ENCODE measurements at places on chromosomes 3 and 15.

DNA sequence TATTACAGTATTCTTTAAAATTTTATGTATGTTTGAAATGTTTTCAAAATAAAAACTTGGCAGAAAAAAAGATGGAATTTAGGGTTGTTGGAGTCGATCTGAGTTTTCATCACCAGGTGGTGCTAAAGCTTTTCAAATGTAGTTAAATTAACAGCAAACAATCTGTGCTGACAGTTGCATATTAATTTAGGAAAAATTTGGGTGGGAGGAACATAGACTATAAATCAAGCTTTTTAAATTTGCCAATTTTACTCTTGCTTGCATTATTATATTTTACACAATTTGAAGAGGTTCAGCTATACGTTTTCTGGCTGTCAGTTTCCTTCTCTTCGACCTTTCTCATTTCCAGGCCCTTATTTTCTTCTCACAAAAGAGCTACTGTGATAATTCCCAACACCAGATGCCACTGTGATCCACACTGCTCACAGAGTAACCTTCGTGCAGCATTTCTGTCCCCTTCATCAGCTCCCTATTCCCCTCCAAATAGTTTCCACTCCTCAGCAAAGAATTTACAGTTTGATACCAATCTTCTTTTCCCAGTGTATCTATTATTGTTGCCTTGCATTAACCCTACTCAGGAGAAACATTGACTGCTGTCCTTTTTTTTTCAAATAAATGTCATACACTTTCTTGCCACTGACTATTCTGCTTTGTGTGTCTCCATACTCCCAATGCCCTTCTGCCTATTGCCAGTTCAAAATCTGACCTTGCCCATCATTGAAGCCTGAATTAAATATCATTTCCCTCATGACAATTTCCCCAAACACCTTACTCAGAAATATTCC is 53.4 kb upstream of the EIF5A2 start:
- no peak for DNase-seq

GRCh38 chr15:40902605-40903561 is 8.6 kb downstream of the VPS18 start:
- no peak for DNase-seq

DNA sequence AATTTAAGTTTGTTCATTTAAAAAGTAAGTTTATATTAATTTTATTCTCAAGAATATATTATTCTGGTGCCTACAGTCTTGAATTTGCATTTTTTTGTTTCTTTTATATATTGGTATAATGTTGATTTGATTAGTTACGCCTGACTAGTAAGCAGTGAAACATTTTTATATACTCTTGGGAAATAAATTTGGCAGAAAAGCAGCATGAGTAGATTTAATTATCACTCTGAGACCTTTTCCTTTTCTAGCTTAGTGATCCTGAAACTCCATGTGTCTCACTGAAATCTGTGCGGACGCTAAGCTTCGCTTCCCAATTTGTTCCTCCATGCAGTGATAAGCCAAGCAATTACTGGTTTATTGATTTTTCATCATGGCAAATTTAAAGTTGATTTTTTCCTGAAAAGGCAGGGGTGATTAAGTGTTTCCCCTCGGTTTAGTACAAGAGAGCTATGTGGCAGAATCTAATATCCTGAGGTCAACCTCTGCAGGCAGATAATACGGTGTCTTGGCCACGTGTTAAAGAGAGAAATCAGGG is 87.2 kb upstream of the MLF1 start:
- no peak for DNase-seq

GRCh38 chr15:38351466-38351865 is 98.8 kb downstream of the SPRED1 start:
- no peak for DNase-seq

DNA sequence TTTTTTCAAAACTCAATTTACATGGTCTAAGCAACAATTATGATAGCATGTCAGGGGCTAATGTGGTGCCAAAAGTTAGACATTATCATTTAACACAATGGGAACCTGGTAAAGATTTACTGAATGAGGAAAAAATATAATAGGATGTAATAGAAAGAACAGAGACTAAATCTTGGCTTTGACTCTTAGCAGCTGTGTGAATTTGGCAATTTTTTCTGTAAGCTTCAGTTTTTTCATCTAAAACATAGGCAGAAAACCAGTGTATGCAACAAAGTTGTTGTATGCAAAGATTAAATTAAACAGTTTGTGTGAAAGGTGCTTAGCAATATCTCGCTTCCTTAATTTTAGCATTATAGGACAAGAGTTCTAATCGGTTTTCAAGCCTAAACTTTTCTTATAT is 57.6 kb downstream of the ZBTB20 start:
- DNase-seq, result no peak

- no peak for DNase-seq
Observed at GRCh38 chr15:101045236-101045646, 126.1 kb downstream of the LRRK1 start.

DNA sequence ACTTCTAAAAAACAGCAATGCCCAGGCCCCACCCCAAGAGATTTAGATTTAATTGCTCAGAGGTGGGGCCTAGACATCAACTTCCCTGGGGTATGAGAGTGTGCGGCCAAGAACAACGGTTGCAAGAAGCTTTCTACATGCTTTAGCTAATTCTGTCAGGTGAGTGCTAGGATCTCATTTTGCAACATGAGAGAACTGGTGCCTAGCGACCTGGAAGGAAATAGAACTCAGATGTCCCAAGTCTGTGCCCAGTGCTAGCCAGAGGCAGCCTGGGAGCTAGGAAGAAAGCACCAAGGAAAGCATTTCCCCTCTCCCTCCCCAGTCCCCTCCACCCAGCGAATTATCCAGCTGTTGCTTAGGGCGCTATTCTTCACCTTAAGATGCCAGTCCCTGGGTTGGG is 22.9 kb upstream of the HRH1 start:
- DNase-seq, result no peak

DNA sequence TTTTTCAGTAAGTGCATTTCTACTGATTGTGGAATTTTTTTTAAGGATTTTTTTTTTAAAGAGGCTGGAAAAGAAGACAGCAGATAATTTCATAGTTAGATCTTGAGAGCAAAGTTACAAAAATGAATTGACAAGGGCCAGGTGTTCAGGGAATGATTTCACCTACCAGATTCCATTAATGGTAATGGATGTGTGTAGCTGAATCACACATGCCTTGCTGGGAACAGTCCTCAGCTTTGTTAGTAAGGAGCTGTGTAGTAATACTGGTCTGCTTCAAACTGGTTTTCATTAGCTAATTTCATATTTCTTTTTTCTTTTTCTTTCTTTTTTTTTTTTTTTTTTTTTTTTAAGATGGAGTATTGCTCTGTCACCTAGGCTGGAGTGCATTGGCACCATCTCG is 16.0 kb downstream of the NR1D2 start:
- DNase-seq, result no peak

DNA sequence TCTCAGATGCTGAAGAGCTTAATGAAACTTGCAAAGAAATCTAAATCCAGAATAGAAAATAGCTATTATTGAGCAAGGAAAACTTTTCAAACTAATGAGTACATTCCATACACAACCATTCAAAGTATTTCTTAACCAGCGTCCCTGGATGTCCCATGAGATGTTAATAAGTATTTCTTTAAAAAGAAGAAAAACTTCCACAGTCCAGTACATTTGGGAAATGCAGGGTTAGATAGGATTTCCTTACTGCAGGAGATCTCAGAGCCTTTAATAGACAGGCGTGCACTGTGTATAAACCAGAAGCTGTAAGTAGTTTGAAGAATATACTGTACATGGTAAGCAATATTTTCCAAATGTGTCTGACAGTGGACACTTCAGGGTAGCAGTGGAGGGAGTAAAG is 29.6 kb upstream of the BHLHE40 start:
- DNase-seq, result no peak

DNA sequence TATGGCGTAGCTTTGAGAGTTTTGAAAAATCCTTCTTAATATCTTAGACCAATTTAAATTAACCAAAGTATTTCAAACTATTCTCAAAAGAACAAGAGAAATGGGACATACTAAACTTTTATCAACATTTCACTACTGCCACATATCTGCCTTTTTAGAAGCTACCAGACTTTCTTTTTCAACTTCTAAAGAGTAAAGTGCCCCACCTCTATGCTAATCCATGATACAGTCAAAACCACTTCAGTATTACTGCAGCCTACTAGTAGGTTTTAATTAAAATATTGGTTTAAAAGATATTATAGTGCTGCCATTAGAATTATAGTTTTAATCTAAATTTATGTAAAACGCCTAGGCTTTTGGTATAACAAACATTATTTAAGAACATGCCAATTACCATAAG is 15.1 kb downstream of the HERC1 start:
- DNase-seq, result no peak

DNA sequence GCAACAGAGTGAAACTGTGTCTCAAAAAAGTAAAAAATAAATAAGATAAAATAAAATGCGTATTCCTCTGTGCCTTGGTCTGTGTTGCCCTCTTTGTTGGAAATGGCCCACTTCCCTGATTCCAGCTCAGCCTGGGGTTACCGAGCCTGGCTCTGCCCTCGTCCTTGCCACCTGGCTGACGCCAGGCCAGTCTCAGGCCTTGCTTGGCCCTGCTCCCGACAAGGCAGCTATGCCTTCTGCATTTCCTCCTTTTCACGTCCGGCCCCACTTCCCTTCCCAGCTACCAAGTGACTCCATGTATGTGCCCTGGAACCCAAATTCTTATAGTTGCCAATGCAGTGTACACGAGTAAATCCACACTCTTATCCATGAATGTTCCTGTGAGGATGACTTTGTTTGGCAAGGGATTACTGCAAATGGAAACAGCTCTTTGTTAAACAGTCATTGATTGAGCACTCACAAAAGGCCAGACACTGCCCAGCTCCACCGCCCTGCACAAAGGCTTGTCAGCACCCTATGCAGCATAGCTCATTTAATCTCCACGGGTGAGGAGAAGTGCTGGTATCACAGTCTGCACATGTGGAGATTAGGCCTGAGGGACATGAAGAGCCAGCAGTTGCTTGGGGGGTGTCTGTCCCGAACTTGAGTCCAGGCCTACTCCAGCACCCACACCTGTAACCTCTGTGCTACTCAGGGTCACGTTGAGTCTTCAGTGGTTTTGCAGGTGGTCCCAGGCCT is 25.1 kb downstream of the SPSB4 start:
- no peak for DNase-seq

GRCh38 chr3:59163953-59164352 is 114.1 kb upstream of the CFAP20DC start:
- no peak for DNase-seq

DNA sequence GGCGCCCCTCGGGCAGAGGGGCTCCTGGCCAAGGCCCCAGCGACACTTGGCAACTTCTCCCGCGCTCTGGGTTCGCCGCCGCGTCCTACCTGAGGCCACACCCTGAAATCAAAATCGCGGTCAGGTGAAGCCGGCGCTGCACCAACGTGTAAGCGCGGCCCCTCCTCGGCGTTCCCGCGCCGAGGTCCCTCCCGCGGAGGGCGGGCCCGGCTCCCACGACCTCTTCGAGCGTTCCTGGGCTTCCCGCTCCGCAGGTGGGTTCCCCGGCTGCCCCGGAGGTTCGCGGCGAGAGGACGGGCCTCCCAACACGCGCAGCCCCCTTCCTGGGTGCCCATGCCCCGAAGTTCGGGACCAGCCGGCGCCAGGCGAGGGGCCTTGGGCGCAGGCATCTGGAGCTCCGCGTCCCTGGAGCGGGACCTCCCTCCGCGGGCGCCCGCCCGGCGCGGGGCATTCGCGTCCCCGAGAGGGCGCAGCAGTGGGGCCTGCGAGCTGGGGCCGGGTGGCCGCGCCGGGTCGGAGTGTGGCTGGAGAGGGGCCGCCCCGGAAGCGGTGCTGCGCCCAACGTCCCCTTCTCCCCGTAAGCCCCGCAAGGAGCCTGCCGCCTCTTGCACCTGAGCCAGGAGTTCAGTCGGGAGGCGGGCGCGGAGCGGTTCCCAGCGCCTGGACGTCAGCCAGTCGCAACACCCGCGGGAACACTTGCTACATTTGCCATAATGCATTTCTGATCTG is 13.7 kb downstream of the PAK6 start:
- no peak for DNase-seq

DNA sequence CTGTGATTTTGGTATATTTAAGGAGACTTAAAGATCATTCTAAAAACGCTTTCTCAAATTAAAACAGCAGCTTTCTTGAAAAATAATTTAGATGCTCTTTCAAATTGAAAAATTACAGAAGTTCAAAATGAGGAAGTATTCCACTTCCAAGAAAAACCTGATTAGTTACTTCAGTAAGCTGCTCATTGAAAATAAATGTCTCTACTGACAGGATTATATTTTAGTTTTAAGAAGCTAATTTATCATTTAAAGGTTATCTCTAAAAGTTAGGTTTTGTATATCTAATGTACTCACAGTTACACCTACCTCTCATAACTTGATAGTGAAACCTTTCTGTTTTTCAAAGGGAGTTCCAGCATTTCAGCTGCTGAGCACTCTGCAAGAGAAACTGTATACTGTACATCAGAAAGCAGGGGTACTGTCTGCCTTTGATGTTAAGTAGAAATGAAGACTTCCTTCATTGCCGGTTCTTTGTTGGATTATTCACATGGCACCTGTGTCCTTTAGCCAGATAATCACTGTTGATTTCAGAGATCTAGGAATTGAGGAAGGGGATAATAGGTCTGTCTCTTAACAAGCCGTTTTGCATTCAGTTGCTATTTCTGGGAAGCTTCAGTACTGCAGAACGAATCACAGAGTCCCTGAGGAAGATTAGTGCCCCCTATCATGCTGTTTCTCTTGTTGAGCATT is 161.6 kb downstream of the TCF12 start:
- no peak for DNase-seq

DNA sequence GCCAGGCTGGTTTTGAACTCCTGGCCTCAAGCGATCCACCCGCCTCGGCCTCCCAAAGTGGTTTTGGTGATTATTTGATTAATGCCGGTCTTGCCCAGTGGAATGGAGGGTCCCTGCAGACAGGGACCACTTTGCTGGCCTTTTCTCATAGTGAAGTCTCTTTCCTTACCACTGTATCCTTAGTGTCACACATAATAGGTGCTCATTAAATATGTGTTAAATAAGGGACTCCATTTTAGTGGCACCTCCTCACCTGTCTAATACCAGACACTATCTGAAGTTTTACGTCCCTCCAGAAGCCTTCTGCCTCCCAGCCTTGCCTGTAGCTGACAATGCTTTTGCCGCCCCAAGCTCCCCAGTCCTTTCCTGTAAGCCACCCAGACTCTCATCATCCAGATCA is 91.3 kb downstream of the AAGAB start:
- DNase-seq, result no peak

- DNase-seq, result no peak
Observed at GRCh38 chr3:42780892-42781700, 8.0 kb upstream of the CCDC13 start.

- DNase-seq, result no peak
Observed at GRCh38 chr3:14386254-14386653, 16.2 kb upstream of the SLC6A6 start.

DNA sequence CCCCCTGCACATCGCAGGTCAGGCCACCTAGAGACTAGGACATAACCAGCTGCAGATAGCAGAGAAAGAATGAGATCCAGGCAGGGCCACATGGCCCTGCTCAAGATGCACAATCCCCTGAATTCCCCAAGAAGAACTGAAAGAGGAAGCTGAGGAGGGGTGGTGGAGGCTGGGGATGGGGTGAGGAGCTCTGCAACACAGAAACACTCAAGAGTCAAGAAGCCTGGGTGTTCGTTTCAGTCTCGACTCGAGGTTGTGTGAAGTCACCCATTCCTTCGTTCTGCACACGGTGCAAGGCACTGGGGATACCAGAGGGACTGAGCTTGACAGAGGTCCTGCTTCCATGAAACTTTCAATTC is 62.0 kb downstream of the TLE3 start:
- no peak for DNase-seq

GRCh38 chr3:114179575-114179974 is 723 bp upstream of the DRD3 start:
- DNase-seq, result no peak

Measured in activated CD4-positive, alpha-beta T cell treated with anti-CD3 and anti-CD28 coated beads for 1 hour (primary cell).